IMR-90 (cell line): ENCODE measurements at places on chromosomes 7 and 10.

- H3K27me3 ChIP-seq = peaks cover 3% of the 10 kb centered on the region; the same call in 1 of the 2 replicates
- H3K27ac ChIP-seq = no peak overlapping the region
- no peak overlapping the region for H3K4me3 ChIP-seq
- no peak for DNase-seq
- no peaks in the 10 kb centered on the region for H3K36me3 ChIP-seq
- H3K4me1 ChIP-seq = peaks cover 10% of the 10 kb centered on the region
Measured at GRCh38 chr7:2494191-2495130, 18.3 kb upstream of the GRIFIN start.

- H3K4me3 ChIP-seq = no peak overlapping the region
- H3K27me3 ChIP-seq = no peaks in the 10 kb centered on the region
- H3K27ac ChIP-seq = peak overlapping the region; percentile 66; the same call in 1 of the 2 replicates
- H3K36me3 ChIP-seq = no peaks in the 10 kb centered on the region
Measured at GRCh38 chr10:73950155-73950948, 39.4 kb downstream of the PLAU start.

GRCh38 chr7:37663693-37664092 lies 19.9 kb upstream of the GPR141 start:
- no peak overlapping the region for H3K27ac ChIP-seq
- H3K4me3 ChIP-seq = no peak overlapping the region
- no peaks in the 10 kb centered on the region for H3K4me1 ChIP-seq
- no peak for DNase-seq

- DNase-seq = no peak
- no peak overlapping the region for H3K27ac ChIP-seq
- no peaks in the 10 kb centered on the region for H3K4me1 ChIP-seq
- no peaks in the 10 kb centered on the region for H3K27me3 ChIP-seq
Measured at GRCh38 chr10:66786709-66787108, 139.1 kb upstream of the LRRTM3 start.
